Right hindlimb (tissue), 1 donor: ENCODE measurements at places on chromosomes 3 and 15.

DNA sequence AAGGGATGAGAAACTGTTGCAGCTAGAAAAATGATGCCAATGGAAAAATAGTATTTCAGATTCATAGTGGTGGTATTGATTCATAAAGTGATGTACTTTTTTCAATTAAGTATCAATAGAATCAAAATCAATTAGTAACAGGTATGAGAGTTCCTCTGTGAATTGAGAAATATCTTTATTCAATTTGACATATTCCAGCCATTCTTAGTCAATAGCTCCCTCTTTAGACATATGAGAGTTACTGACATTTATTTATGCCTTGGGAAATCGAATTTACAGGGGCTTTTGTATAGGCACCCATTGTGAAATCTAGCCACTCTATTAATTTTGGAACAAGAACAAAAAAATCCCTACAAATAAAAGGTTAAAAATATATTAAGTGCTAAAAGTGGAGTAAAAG, 386.9 kb upstream of the CNTN3 start:
- no peak for DNase-seq

DNA sequence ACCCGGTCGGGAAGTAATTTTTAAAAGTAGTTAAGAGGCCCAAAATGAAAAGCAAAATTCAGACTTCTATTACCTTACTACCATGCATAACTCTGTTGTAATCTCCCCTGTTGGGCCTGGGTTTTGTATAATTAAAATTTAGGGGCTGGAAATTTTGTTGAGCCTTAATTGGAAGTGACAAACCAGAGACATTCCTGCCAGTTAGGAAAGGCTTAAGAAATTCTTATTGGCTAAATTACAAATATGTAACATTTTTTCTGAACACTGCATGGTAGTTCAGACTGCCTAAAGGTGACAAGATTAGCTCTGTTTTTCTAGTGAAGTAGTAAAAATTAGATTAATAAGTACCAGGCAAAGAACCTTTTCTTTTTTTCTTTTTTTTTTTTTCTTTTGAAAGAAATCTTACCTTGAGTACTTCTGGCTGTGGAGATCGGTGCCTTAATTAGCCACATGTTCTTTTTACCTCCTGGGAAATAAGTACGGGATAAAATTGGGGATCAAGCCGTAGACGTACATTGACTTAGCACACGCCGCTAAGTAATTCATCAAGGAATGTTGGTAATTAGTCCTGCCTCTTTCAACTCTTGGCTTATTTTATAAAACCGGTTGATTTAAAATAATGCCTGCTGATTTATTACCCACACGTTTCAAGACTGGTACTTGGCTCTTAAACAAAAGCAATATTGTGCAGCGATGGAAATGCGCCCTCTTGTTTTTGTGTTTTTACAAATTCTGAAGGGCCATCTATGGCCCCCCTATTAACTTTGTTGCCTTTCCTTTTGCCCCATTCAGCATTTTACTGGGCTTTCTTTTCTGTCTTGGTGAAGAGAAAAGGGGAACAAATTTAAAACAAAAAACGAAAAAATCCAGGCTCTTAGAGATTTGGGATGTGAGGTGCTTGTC, 111.2 kb upstream of the SAMMSON start:
- DNase-seq, result no peak

GRCh38 chr3:34106879-34107278, 308.4 kb downstream of the PDCD6IP start:
- DNase-seq, result no peak

DNA sequence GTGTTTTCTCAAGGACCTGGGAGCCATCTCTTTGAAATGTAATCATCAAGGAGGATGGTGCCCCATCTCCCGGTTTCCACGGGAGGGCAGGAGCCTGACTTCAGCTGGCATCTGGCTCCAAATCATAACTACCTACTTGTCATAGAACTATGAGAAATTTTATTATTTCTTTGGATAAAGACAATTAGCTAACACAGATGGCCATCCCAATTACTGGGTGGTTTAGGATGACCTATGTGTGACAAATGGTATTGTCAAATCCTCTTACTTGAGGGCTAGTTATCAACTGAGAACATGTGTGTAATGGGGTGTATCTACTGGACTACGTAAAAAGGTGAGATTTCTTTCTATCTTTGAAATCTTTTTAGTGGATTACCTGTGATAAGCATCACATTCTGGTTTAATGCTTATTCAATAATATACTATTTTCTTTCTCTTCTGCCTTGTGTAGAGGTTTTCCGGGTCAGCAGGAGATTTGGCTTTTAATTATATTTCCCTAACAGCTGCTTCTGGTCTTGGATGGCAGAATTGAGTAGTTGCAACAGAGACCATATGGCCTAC, 15.3 kb upstream of the PARP14 start:
- no peak for DNase-seq

DNA sequence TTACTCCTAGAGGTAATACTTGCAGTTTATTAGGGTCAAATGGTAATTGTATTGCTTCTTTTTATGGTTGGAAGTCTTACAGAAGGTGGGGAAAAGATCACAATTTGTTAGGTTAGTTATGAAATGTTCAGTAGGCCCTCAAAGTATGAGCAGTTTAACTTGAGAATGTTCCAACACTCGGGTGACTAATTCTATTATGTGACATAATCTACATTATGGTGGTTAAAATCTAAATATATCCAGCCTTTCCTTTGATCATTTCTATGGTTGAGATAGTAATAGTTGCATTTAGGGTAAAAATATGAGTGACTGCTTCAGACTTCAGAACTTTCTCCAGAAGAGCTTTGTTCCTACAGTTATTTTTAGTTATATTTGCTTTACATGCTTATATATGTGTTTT, 19.6 kb upstream of the FBXO22 start:
- DNase-seq, result no peak

GRCh38 chr15:73809728-73810501, 56.8 kb upstream of the INSYN1 start:
- DNase-seq, result no peak

GRCh38 chr3:40079847-40080240, 229.7 kb upstream of the EIF1B start:
- DNase-seq, result no peak

DNA sequence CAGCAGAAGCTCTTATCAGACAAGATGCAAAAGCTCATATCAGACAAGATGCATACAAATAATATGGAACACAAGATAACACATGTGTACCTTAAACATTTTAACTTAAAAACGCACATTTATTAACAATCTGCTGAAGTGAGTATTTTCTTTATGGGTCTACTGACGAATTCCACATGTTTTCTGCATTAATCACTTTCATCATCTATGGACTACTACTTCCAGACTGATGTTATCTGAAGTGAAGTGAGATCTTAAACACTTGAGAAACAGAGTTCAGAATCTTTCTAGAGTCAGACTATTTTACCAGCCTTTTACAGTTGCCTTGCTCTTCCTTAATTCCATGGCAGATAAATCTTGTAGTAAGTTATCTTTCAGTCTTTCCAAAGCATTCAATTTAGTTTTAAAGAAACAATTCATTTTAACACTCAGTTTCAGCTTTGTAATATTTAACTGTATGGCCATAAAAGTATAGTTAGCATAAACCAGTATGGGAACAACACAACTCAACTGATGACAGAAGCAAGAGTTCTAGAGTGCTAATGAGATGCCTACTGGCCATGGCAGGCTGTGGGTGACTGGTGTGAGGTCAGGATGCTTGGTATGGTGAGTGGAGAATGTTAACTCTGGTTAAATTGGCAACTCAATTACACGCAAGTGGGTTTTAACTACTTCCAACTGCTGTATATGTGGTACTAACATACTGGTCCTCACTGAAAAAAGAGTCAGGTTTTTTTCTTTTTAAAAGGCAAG, 9.8 kb downstream of the CMTM6 start:
- DNase-seq, result no peak

- DNase-seq, result no peak
These were observed 144.7 kb upstream of the ARRDC4 start for GRCh38 chr15:97815835-97816234.
